Retina (tissue), 1 donor: ENCODE measurements at places on chromosomes 1 and 21.

DNA sequence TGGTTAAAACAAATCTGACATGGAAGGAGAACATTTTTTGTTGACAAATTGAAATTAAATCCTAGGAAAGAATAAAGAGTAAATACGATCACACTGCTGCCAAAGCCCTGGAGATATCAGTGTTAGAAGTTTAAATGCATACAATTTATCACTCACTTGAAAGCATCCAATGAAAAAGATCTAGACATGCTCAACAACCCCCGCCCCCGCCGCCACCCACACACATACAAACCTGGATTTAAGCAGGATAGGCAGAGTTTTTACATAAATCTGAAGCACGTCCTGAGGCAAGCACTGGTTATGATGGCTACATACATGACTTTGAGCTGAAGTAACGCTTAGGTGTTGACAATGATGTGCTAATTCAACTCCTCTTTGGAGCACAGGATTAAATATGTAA is 58.5 kb downstream of the LYST start:
- DNase-seq, result no peak

DNA sequence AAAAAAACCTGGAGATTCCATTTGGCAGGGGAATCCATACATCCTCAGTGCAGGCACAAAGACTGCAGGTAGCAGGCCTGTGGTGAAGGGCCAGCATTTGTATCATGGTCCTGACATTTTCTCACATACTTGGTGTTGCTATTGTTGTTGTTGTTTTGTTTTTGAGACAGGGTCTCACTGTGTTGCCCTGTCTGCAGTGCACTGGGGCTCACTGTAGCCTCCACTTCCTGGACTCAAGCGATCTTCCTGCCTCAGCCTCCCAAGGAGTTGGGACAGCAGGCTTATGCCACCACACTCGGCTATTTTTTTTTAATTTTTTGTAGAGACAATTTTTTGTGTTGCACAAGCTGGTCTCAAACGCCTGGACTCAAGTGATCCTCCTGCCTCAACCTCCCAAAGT is 140.8 kb upstream of the ZNF644 start:
- DNase-seq, result no peak

DNA sequence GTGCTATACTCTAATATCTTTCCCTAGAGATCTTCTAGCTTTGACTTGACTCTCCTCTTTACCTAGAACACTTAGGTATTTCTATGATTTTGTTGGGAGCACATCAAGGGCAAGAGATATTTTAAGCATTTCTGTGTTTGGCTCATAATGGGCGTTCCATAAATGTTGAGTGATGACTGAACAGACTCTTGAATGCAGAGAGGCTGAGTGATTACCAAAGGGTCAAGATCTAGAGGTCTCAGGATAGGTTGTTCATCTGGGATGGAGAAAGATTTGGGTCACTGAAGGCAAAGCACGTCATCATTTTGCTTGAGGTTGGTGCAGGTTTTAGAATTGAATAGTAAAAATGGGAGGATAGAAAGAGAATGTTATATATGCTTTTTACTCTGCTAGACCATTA is 705.4 kb upstream of the B3GALT2 start:
- DNase-seq, result no peak

- peak; percentile 68 for DNase-seq
These were observed 27.1 kb upstream of the RERE start for GRCh38 chr1:8844501-8845006.

GRCh38 chr1:175839779-175840669 is 96.6 kb upstream of the TNR start:
- DNase-seq, result no peak

DNA sequence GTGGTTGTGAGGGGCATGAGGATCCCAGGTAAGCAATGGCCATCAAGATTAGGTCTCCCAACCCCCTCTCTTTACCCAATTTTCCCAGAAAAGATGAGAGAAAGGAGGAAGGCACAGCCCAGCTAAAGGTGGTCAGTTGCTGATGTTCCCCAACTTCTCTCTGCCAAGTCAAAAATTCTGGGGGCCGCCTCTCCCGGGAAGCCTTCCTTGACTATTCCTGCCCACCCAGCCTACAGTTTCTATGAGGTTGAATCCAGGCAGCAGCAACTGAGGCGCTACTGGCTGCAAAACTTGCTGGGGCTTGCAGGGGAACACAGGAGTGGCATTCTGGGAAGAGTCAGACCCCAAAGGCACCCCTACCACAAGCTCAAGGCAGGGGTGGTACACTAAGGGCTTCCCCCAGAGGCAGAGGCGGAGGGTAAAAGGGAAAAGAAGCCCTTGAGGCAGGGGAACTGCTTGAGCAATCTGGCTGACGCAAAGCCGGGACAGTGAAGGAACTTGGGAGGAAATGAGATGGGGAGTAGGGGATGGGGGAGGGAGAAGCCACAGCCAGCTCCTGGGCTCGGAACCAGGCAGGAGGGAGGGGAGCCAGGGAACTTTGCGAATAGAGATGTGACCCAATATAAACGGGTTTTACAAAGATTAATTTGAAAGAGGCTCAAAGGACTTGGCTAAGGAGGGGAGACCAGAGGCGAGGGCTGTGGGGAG is 31.2 kb downstream of the SDC3 start:
- DNase-seq, result no peak

GRCh38 chr1:150076066-150076465 is 8.5 kb downstream of the VPS45 start:
- no peak for DNase-seq

DNA sequence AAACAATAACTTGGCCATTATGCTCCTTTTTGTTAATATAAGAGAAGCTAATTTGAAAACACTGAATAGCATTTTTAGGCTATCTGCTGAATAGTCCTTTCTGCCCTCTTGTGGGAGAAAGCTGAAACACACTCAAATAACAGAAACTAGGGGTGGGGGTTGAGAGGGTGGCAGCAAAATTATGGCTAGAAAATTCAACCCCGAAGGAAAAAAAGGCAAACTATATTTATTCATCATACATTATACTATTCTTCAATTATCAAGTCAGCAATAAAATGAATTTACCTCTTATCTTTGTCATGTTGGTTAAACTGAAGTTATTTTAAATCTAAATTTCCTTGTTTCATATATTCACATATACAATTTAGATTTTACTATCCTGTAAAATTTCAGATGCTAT is 255.9 kb downstream of the FAF1 start:
- DNase-seq, result peak; percentile 30

DNA sequence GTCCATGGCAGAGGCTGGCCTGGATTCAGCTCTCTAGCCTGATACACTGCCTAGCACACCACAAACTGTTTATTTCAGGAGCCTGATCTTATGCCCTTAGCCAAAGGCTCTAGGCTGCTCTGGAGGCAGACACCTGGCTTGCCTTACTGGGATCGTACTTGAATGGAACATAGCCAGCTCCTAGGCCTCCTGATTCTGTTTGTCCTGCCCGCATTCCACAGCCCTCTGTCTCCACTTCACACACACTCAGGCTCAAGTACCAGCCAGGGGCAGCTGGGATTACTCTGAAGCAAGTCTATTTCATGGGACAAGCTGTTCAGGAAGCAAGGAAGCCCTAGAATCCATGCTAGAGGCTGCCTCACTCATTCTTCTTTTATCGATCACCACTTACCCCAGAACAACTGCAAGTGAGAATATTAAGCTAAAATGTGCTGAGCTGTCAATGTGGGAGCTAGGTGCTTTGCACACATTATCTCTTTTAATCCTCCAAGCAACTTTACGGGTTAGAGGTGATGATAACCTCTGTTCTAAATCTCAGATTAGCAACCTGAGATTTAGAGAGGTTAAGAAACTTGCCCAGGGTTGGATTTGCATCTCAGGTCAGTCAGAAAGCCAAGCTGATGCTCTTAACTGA is 31.1 kb upstream of the CYP4B1 start:
- DNase-seq, result no peak
